ENCODE measurements at places on chromosomes 3 and 15.

- peak; percentile 82 for DNase-seq
Measured at GRCh38 chr3:172808969-172809546, 58.5 kb downstream of the ECT2 start.

- no peak for DNase-seq
Measured at GRCh38 chr3:121627622-121628021, 33.1 kb downstream of the HCLS1 start.

GRCh38 chr3:110479731-110480130 lies 591.9 kb upstream of the NECTIN3 start:
- peak; percentile 34 for DNase-seq

DNA sequence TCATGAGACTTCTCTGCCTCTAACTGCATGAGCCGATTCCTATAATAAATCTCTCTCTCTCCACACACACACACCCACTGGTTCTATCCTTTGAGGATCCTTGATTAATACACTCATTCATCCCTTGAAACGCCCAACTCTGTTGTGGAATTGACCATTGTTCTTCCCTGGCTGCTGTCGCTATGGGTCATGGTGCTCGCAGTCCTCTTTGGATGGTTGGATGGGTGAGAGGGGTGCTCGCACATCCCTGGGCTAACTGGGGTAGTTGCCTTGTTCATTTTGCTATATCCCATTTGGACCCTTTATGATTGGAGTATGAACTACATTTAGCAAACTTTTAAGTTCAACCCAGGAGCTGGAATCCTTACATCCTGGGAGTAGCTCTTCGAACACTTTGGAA lies 33.9 kb upstream of the MYZAP start:
- no peak for DNase-seq

GRCh38 chr3:39158148-39158715 lies 4.8 kb upstream of the CSRNP1 start:
- DNase-seq: no peak

- no peak for DNase-seq
Measured at GRCh38 chr15:100707229-100707628, 104.8 kb downstream of the ASB7 start.

GRCh38 chr3:194572143-194572789 lies 61.0 kb downstream of the TMEM44 start:
- no peak for DNase-seq
